DMS 273 treated with DMSO at 0.1 percent for 48 hours (cell line): ENCODE measurements at places on chromosomes 6 and 20.

DNA sequence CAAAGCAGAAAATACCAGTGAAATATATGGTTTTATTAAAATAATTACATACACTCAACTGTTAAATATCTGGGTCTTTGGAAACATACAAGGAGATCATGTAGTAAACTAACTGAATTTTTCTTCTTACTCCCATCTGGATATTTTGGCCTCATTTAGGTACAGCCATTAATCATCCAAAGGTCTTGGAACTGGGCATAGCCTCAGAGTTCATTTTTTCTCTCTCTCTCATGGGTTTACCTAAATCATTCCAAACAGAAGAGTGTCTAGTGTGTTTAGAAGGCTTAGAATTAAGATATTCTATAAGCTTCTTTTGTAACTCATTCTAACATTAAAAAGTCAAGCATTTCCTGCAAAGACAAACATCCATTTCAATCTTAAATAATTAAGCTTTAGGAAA, 79.4 kb downstream of the HMGCLL1 start:
- no peak for DNase-seq

DNA sequence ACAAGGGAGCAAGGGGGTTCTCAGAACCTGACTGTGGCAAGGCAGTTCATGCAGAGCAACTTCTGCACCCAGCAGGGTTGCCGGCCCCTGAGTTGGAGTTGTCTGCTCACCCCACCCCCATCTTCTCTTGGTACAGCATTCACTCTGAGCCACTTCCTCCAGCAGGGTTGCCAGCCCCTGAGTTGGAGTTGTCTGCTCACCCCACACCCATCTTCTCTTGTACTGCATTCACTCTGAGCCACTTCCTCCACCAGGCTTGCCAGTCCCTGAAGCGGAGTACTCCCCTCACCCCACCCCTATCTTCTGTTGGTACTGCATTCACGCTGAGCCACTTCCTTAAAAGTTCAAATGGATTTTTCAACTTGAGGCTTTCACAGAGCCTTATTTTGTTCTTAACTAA, 79.7 kb upstream of the SYNDIG1 start:
- DNase-seq: no peak

GRCh38 chr6:21359926-21360325, 233.6 kb upstream of the SOX4 start:
- no peak for DNase-seq

- no peak for DNase-seq
These were observed 95.6 kb downstream of the TOX2 start for GRCh38 chr20:44010162-44010704.

DNA sequence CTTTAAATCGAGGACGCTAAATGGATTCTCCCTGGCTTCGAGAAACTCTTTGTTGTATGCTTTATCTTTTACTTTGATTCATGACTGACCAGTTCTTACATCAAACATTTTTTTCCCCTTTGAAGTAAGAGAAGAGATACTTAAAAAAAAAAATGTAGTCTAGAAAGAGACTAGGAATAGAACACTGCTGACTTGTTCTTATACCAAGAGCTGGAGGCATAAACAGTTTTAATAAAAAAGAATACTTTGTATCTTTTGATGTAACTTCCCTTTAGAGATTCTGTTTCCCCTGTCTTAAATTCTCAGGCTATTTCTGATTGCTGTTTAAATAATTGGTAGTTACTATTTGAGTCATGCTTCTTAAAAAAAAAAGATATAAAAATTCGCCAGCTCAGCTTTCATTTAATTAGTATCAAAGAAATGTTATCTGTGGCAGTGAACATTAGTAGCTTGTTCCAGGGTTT, 4.8 kb downstream of the ASXL1 start:
- DNase-seq: no peak

GRCh38 chr20:4190792-4191519, 175.6 kb upstream of the RNF24 start:
- DNase-seq: no peak

DNA sequence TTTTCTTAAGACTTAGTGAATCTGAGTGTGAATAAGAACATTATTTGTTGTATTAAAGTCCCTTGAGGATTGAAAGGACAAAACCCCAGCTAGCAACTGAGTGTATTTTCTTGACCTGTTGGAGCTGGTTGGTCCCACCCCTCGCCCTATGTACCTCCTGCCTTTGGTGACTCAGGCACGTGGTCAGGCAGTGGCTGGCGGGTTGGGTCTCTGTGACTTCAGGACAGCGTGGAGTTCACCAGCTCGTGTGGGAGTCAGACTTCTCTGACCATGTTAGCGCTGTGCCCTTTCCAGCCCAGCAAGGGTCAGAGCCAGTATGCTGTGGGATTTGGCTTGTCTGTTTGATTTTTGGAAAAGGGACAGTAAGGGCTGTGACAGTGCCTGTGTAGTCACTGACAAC, 93.7 kb downstream of the SSR1 start:
- DNase-seq: no peak

GRCh38 chr20:11060423-11061185, 386.8 kb upstream of the JAG1 start:
- no peak for DNase-seq

DNA sequence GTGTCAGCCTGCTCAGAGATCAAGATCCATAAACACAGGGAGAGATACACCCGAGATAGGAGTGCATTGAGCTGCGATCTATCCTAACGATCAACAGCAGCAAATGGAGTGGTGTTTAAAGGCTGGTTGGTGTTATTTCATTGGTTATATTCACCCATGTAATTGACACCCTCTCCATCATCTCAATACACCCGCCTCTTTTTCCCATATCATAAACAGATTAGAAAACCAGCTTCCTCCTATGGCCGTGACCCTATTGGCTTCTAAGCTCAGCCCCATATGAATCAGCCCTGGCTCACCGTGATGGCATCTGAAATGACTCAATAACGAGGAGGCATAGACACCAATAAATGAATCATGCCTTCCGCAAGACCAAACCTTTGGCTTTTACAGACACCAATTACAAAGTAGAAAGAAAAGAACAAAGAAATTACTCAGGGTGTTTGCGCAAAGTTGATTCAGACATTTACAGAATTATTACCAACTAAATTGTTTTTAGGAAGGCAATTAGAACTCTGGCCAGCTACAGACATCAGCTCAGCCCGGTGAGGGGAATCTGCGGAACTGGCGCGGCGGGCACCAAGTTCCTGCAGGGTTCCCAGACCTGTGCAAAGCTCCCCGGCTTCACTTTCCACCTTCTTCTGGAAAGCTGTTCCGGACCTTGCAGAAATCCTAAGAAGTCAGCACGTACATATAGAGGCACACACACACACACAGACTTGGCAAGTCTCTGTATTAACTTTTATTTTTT, 11.5 kb downstream of the PMEPA1 start:
- DNase-seq: no peak

- no peak for DNase-seq
These were observed 17.2 kb downstream of the DYNLT1 start for GRCh38 chr6:158627168-158627939.

GRCh38 chr6:18845896-18846295, 458.7 kb downstream of the RNF144B start:
- no peak for DNase-seq
